ENCODE measurements at places on chromosomes 1 and 21.

DNA sequence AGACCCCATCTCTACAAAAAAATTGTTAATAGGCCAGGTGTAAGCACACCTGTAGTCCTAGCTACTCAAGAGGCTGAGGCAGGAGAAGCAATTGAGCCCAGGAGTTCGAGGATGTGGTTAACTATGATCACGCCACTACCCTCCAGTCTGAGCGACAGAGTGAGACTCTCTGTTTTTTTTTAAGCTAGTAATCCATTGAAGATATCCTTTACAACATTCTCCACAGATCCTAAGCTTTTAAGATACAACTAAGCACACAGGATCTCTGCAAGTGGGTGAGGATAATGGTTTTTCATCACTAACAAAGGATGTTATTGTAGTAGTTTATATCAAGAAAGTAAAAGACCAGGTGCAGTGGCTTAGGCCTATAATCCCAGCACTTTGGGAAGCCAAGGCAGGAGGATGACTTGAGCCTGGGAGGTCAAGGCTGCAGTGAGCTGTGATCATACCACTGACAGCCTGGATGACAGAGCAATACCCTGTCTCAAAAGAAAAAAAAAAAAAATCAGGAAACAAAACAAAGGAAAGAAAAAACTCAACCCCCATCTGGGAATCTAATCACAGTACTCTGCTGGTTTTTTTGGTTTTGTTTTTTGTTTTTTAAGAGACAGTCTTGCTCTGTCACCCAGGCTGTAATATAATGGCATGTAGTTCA lies 166.1 kb downstream of the RERE start:
- DNase-seq, result no peak

- DNase-seq, result no peak
Observed at GRCh38 chr1:185894791-185895190, 160.6 kb downstream of the HMCN1 start.

DNA sequence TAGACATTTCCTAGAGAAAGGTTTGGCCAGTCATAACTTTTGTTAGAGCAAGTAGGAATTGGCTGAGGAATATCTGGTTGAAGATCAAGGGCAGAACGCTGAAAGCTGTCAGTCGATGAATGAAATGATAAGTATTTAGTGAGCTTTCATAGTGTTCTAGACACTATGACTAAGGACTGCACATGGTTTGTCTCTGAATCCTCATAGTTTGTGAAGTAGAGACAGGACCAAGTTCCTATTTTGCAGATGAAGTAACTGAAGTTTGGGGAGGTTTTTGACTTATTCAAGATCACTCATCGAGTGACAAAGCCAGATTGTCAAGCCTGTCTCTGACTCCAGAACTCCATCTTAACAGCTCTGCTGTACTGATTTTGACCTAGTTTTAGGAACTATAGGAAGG lies 4.7 kb downstream of the ELOA start:
- no peak for DNase-seq

DNA sequence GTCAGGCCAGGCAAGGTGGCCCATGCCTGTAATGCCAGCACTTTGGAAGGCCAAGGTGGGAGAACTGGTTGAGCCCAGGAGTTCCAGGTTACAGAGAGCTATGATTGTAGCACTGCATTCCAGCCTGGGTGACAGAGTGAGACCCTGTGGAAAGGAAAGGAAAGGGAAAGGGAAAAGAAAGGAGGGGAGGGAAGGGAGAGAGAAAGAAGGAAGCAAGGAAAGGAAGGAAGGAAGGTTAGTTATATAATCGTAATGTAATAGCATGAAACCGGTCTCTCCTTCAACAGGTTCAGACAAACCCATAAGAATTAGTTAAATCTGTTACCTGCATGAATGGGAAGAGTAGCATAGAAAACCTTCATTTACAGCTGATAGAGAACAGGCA lies 1.2 kb upstream of the PAQR7 start:
- DNase-seq, result no peak

DNA sequence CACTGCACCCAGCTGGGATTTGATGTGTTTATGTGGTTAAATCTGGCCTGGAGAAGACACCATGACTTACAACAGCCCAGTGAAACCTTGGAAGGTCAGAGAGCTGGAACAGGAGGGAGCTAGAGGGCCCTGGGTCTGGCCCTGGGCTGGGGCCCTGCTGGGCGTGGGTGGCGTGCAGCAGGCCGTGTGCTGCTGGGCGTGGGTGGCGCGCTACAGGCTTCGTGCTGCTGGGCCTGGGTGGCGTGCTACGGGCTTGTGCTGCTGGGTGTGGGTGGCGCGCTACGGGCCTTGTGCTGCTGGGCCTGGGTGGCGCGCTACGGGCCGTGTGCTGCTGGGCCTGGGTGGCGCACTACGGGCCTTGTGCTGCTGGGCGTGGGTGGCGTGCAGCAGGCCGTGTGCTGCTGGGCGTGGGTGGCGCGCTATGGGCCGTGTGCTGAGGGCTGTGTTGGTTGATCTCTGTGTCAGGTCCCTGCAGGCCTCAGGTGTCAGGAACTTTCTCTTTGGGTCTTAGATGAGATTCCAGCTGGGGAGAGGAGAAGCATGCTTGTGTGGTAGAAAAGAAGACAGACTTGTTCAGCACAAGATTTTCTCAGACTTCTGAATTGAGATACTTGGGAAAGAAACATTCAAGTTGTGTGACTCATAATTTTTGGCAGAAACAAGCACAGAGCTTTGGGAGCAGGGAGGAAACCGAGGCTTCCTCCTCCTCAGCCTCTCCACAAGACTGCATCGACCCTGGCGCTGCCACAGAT lies 66.0 kb downstream of the COL18A1 start:
- DNase-seq, result no peak

DNA sequence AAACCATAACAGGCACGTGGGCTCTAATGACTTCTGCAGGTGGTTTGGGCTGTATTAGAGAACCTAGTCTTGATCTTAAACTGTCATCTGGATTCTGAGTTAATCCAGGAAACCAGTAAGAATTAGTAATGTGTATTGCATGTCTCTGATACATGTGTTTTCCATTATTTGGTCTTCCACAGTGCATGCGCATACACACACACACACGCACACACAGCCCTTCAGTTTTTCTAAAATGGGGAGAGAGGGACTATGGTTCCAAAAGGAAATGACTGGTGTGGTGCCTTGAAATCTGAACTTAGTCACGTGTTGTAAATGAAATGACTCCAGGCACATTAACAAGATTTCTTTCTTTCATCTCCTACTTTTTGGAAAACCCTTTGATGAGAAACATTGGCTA lies 67.6 kb downstream of the OLFML2B start:
- no peak for DNase-seq

DNA sequence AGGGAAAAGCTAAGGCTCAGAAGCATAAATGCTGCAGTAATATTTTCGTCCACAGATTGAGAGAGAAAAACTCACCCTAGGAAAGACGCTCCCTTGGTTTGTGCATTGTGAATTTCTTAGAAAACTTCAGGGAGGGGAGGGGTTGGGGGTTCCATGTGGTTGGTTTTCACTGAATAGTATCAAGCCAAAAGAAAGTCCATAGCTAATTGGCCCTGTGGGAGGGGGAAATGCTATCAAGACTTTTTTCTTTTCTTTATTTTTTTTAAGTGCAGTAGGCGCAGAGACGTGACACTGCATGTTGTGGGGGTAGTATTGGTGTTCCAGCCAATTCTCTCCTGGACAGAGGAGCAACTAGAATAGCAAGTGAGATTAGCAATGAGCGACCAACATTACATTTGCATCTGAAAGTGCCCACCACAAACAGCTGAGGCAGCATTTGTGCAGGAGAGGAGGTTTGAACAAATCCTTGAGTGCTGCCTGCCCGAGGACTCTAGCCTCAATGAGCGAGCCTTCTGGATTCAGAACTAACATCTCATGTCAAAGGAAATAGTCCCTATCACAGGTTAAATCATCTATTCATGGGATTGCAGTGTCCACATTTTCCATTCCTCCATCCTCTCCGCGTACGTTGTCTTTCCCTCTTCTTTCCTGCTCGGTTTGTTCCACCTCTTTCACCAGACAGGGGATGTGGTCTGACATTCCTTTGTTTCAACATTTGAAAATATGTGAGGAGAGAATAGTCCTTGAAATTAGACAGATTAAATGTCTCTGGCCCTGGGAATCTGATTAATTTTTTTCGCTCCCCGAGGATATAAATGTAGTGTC lies 118.0 kb upstream of the MARK1 start:
- DNase-seq, result no peak

- DNase-seq, result no peak
Observed at GRCh38 chr1:63651161-63651701, 58.0 kb downstream of the PGM1 start.
